ENCODE measurements at places on chromosomes 4 and X. TPM values are rescaled to one million over a fixed set of nuclear protein-coding genes. Genes with fewer than 3 reads are reported as not detected.

DNA sequence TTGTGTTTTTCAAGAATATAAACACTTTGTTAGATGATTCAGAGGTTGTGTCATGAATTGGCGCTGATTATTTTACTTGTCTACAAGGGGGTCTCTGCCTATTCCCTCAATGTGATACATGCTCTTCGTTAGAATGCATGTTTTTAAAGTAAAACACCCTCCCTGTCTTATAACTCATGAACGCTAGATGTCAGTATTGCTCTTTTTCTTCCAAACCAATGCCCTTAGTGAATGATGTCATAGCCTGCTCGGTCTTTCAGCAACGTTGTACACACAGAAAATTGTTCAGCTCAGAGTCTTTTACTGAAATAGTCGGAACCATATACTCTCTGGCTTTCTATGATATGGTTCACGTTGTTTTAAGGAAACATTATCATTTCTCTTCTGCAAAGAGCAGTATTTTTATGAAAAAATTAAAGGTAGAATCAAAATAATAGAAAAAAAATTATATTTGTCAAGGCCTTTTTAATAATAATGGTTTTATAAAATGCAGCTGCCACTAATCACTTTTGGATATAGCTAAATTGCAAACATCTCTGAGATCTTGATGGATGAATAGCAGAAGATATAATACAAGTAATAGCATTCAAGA is 292.9 kb downstream of the TLL1 start:
- H3K36me3 ChIP-seq: no peaks in the 10 kb centered on the region
- no peak overlapping the region for H3K27ac ChIP-seq
- H3K27me3 ChIP-seq: no peaks in the 10 kb centered on the region

GRCh38 chr4:121155893-121156292 is 8.2 kb downstream of the TNIP3 start:
- peaks cover 50% of the 10 kb centered on the region for H3K4me1 ChIP-seq
- DNase-seq: no peak
- H3K27me3 ChIP-seq: peaks cover 8% of the 10 kb centered on the region

- H3K4me1 ChIP-seq: no peaks in the 10 kb centered on the region
- H3K4me3 ChIP-seq: no peak overlapping the region
- H3K27me3 ChIP-seq: no peaks in the 10 kb centered on the region
- no peaks in the 10 kb centered on the region for H3K36me3 ChIP-seq
Observed at GRCh38 chrX:104864296-104864695, 298.3 kb downstream of the IL1RAPL2 start.

Gene AVPR2
- not detected for total RNA-seq

GRCh38 chrX:150084496-150085229 is 146.4 kb upstream of the EOLA2 start:
- no peak overlapping the region for H3K27ac ChIP-seq
- no peaks in the 10 kb centered on the region for H3K4me1 ChIP-seq
- no peak overlapping the region for H3K4me3 ChIP-seq
- DNase-seq: no peak
- no peaks in the 10 kb centered on the region for H3K36me3 ChIP-seq
